ENCODE measurements at places on chromosomes 4 and X.

DNA sequence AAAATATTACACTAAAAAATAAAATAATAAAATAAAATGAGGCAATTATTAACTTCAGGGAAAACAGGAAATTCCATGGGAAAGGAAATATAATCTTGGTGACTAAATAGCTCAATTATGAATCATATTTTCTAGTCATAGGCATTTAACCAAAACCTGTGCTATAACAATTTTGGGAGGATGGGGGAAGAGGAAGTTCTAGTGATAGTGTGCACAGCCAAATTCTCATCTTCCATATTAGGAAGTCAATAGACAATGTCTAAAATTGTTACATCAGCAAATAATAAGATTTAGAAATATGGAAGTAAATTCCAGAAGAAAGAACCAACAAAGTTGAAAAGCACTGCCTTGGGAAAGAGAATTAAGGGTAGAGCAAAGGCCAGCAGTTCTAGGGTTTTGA lies 2.8 kb downstream of the AWAT2 start:
- DNase-seq, result peak; percentile 74

- DNase-seq, result no peak
Observed at GRCh38 chr4:66294638-66295037, 624.3 kb upstream of the EPHA5 start.

GRCh38 chrX:103818842-103819619 lies 13.0 kb downstream of the RAB9B start:
- no peak for DNase-seq

DNA sequence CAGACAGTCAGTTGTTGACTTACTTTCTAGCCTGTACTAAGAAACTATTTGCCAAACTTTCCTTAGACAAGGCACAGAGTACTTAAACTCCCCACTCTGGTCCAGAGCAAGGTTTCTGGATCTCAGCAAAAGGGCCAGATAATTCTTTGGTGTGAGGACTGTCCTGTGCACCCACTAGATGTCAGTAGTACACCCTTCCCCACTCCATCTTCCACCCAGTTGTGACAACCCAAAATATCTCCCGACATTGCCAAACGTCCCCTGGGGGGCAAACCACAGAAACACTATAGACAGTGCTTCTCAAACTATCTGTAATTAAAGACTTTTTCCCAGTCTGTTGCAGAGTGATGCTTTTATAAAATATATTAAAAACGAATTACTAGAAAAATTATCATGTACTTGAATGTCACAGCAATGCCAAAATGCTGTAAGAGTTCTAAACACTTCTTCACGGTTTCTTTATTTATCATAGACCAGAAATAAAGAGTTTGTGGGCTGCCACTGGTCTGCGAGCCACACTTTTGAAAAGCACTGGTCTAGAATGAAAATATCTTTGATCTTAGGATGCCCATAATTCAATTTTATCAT lies 203.5 kb downstream of the PRDM5 start:
- DNase-seq, result peak; percentile 64

GRCh38 chr4:19693936-19694570 lies 557.7 kb upstream of the SLIT2 start:
- no peak for DNase-seq

GRCh38 chr4:74897386-74897785 lies 35.5 kb upstream of the PARM1 start:
- no peak for DNase-seq

- DNase-seq, result no peak
Observed at GRCh38 chr4:99408346-99408745, 26.8 kb downstream of the ADH7 start.

DNA sequence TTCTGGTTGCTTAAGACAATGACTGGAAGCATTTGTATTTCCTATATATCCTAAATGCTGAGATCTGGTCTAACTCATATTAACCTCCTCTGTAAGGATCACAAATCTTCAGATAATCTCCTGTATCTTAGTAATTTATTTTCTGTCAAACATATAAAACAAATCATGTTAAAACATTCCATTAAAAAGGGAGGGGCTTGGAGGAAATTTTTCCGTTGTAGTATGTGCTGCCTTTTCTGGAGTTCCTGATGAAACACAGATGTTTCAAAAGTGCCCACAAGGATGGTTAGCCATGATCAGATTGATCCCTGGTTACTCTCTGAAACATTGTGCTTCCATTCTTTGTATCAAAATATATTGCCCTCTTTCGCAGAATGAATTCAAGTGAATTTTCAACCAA lies 182.1 kb downstream of the TENM3 start:
- DNase-seq, result peak; percentile 45

DNA sequence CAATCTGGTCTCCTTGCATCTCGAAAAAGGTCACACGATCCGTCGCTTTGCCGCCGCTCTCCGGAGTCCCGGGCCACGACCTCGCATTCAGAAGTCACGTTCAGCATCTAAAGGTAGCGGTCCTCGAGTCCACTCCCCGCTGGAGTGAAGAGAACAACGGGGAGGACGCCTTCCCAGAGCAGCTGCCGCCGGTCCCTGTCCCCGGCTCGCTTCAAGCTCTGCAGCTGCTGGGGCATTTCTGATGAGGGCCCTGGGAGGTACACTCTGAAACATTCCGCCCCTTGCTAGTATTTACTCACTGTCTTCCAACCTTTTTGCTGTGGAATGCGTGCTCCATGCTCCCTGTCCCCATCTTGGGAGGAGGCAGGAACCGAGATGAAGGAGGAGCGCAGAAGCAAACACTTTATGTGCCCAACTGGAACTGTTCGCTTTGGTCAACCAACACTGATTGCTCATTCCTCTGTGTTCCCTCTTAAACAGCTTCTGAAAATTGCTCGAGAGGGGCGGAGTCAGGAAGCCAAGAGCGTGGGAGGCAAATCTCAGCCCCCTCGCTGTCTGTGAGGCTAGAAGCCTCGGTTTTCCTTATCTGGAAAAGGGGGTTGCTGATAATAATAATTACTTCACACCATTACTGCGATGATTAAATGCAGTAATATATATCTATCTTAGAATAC lies 6.4 kb upstream of the VAMP7 start:
- DNase-seq, result no peak

Measured in fibroblast of skin of right quadriceps (primary cell).